IMR-90 (cell line): ENCODE measurements at places on chromosomes 13 and 19.
A peak's percentile ranks its signal among the peaks of the same experiment; 100 is the strongest.

GRCh38 chr19:14495672-14496028 is 277 bp downstream of the GIPC1 start:
- H3K4me1 ChIP-seq, result peaks cover 8% of the 10 kb centered on the region
- DNase-seq, result no peak
- peak overlapping the region; percentile 100 for H3K4me3 ChIP-seq
- H3K27me3 ChIP-seq, result no peaks in the 10 kb centered on the region
- H3K27ac ChIP-seq, result peak overlapping the region; percentile 62

DNA sequence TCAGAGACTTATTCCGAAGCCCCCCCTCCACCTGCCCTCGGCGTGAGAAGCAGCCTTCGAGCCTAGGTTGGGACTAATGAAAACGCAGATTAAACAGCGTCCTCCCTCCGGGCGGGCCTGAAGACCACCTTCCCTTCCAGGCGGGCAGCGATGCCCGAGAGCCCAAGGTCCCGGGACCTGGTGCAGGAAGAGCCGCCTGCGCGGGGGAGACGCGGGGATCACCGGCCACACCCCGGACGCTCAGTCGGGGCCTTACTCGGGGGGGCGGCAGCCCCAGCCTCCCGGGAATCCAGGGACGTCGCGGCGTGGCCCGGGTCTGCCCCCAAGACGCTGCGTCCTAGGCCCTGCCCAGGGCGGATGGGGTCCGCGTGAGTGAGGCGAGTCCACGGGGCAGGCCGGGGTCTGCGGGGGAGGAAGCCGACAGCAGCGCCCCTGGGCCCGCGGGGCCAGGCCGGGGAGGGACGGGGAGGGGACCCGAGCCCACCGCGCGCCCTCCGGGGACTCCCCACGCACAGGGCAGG is 33.3 kb upstream of the SPACA7 start:
- no peaks in the 10 kb centered on the region for H3K4me1 ChIP-seq
- no peak for DNase-seq
- H3K27me3 ChIP-seq, result no peaks in the 10 kb centered on the region
- H3K36me3 ChIP-seq, result no peaks in the 10 kb centered on the region

DNA sequence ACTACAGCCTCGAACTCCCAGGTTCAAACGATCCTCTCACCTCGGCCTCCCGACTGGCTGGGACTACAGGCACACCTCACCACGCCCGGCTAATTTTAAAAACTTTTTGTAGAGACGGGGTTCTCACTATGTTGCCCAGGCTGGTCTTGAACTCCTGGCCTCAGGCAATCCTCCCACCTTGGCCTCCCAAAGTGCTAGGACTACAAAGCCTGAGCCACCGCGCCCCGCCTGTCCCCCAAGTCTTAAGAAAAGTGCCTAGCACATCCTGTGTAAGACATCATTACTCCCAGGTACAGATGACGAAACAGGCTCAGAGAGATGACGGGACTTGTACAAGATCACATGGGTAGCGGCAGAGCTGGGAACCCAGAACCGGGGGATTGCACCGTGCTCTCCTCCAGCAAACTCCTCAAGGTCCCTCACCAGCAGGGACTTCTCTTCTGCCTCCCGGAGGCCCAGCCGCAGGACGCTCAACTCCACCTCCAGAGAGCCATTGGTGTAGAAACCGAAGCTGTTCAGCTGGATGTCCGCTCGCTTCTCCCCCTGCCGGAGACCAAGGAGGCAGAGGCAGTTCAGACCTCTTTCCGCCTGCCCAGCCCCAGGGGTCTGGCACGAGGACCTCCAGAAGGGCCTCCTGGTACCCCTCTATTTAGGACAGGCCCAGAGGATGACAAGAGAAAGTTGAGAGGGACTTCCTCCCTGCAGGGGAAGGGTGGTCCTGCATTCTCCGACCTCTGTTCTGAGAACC is 1.0 kb downstream of the GPR108 start:
- peaks cover 11% of the 10 kb centered on the region; the same call in 1 of the 2 replicates for H3K36me3 ChIP-seq
- DNase-seq, result peak; percentile 87
- peak overlapping the region; percentile 89 for H3K27ac ChIP-seq
- H3K4me3 ChIP-seq, result peak overlapping the region; percentile 58
- no peaks in the 10 kb centered on the region for H3K27me3 ChIP-seq

GRCh38 chr13:110536006-110536693 is 25.4 kb downstream of the RAB20 start:
- peaks cover 5% of the 10 kb centered on the region for H3K4me1 ChIP-seq
- H3K27ac ChIP-seq, result no peak overlapping the region
- no peak for DNase-seq
- no peak overlapping the region for H3K4me3 ChIP-seq
- H3K36me3 ChIP-seq, result no peaks in the 10 kb centered on the region
- no peaks in the 10 kb centered on the region for H3K27me3 ChIP-seq

DNA sequence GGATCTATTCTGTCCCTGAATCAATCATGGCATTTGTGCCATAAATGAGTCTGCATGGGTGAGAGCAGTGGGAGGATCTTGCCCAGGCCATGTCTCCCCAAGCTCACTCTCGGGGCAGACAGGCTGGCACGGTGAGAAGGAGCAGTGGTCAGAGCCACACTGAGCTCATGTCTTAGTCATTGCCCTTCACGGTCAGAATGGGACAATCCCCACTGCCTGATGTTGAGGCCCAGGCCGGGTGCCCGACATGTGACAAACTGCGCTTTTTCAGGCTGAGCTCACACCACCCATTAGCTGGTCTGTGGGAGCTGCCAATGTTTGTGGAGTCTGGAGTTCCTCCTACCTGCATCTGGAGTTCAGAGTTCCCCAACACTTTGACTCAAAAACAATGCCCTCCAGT is 481.9 kb downstream of the COG6 start:
- DNase-seq, result no peak
- H3K4me3 ChIP-seq, result no peak overlapping the region
- H3K4me1 ChIP-seq, result no peaks in the 10 kb centered on the region
- no peaks in the 10 kb centered on the region for H3K27me3 ChIP-seq
- H3K27ac ChIP-seq, result no peak overlapping the region

DNA sequence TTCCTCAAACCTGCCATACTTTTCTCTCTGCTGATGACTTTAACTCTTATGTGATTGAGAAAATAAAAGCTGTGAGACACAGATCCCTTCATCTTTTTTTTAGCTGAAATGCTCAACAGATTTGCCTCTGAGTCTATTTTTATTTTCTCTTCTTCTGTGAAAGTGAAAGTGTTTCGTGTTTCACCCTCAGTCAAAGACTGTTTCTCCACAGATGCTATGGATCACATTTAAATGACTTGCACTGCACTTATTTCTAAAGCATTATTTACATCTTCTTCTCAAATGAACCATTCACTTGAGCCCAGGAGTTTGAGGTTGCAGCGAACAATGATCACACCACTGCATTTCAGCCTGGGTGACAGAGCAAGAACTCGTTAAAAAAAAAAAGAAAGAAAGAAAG is 890.1 kb upstream of the PCDH20 start:
- no peaks in the 10 kb centered on the region for H3K27me3 ChIP-seq
- H3K4me3 ChIP-seq, result no peak overlapping the region
- no peaks in the 10 kb centered on the region for H3K4me1 ChIP-seq
- no peak for DNase-seq
- no peaks in the 10 kb centered on the region for H3K36me3 ChIP-seq
